ENCODE measurements at places on chromosomes 7 and 10.

GRCh38 chr7:12759151-12759550 lies 71.7 kb downstream of the ARL4A start:
- no peak for DNase-seq

DNA sequence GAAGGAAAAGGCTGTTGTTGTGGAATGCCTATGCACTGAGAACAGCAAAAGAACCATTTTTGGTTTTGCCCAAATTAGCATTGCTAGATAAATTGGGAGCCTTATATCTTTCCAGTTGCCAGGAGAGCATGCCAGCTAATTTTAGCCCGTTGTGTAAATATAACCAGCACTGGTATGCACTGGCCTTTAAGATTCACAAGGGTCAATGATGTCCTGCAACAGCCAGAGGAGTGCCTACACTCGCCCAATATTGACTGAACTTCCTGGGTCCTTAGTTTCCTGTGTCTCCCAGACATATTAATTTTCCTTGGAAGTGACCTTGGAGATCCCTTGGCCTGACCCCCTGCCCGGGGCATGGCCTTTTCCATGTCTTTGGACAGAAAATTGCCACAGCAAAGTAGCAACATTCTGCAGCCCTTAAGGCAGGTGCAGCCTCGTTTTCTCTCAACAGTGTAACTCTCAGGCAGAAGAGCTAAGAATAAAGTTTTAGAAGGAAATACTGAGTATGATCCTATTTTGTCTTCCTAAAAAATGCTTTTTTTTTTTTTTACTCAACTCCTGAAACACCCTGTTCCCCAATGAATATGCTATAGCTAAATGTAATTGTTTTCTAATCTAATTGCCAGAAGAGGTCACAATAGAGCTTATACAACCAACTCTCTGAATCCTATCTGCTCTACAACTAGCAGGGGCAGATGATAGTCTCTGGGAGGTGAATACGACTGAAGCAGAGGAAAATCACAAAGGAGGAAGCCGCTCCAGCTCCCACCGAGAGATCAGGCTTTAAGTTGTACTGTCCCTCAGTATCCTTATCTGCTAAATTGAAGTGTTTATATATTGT lies 131.9 kb upstream of the PCGF5 start:
- no peak for DNase-seq

DNA sequence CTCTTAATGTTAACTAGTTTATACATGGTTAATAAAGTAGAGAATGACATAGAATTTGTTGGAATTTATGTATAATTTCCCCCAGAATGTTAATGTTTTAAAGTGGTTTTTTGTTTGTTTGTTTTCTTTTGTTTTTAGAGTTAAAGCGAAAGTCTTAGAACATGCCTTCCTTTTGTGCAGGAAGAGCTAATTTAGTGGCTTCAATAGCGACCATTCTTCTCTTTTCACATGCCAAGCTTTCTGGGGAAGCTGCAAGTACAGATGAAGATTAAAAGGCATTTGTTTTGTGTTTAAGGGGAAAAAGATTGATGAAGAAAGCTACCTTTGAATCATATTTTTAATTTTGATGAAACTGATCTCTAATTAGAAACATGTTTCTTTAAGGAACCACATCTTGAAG lies 256.3 kb upstream of the CSTF2T start:
- no peak for DNase-seq

DNA sequence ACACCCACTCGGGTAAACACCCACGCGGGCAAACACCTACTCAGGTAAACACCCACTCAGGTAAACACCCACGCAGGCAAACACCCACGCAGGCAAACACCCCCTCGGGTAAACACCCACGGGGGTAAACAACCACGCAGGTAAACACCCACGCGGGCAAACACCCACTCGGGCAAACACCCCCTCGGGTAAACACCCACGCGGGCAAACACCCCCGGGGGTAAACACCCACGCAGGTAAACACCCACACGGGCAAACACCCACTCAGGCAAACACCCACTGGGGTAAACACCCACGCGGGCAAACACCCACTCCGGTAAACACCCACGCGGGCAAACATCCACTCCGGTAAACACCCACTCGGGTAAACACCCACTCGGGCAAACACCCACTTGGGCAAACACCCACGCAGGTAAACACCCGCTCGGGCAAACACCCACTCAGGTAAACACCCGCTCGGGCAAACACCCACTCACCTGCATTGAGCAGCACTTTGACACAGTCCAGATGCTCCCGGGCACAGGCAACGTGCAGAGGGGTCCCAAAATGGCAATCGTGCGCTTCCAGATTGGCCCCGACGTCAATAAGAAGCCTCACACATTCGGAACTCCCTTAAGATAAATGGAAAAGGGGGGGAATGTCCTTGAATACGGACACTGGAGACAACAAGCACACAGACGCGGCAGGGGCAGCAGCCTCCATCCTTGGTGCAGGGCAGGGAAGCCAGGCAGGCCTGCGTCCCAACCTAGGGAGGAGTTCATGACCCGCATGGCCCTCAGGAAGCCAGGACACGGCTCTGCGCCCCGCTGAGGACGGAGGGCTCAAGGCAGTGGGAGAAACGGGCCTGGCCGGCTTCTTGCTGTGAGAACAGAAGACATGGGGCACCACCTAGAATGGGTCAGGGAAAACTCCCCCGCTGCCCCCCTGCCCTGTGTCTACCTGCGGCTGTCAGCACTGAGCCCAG lies 17.6 kb downstream of the ASB13 start:
- no peak for DNase-seq

- no peak for DNase-seq
Measured at GRCh38 chr7:142250705-142251104, 7.2 kb downstream of the PRSS58 start.
